ENCODE measurements at places on chromosomes 16 and 17. TPM values are rescaled to one million over a fixed set of nuclear protein-coding genes. Genes with fewer than 3 reads are reported as not detected.

Gene RNF40
- total RNA-seq, result 71.0 TPM

Gene TP53TG3
- total RNA-seq, result not detected

DNA sequence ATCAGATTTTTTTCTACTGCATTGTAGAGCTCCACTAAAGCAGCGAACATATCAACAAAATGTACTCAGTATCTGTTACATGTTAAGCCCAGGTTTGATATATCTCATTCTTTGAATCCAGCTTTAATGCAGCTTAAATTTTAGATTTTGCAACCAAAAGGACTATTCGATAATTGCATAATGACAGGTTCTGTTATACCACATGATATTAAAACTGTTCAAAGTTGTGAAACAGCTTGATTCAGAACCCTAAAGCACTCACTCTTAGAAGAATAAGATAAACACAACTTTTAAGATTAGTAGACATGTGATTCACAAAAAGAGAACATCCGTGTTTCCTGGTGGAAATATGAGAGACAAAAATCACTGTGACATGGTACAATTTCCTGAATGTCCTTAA is 427.9 kb downstream of the CDH11 start:
- no peak for DNase-seq

DNA sequence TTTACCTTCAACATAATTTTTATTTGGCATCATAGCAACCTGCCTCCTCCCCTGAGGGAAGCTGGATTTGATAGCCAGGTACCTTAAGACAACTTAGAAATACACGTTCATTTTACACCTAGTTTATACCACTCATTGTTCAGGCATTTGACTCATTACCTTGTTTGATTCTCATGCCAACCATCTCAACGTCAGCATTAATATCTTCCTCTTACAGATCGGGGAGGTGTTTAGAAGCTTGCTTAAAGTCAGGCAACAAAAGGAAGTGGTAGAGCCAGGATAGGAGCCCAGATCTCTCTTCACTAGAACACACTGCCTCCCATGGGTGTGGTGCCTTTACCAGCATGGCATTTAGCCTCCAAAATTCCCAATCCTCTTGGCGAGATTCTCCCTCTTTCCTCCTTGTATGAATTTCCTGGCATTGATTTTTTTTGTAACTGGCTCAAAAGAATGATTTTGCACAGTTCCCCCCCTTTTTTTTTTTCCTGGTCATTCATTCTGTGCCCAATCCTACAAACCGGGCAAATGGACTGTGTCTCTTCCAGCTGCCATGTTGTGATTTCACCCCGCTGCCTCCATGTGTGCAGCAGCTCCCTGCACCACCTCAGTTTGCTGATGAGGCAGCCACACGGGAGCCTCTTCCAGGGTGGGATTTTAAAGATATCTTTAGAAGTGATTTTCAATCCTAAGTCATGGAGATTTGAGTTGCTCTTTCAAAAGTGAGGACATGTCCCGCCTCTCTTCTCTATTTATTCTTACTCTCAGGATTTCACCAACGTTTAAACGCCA is 383.6 kb downstream of the UTP18 start:
- no peak for DNase-seq

Gene TPSD1
- total RNA-seq, result not detected

DNA sequence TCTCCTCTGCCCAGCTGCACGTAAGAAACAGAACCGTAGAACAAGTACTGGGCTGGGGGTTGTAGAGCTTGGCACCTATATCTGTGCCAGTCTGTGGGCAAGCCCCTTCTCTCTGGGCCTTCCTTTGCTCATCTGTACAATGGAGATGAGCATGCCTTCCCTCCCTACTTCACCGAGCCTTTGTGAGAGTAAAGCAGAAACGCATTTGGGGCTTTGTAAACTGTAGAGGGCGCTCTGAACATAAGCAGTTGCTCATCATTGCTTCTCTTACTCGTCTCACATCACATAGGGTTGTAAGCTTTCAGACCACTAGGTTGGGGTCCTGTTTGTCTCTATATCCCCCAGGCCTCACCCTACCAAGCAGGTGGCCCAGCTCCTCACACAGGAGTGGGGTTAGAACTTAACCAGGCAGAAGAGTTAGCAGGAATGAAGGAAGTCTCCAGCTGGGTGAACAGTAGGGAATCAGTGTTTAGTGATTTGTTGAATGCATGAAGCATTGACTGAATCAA is 15.1 kb downstream of the SAMD14 start:
- no peak for DNase-seq

DNA sequence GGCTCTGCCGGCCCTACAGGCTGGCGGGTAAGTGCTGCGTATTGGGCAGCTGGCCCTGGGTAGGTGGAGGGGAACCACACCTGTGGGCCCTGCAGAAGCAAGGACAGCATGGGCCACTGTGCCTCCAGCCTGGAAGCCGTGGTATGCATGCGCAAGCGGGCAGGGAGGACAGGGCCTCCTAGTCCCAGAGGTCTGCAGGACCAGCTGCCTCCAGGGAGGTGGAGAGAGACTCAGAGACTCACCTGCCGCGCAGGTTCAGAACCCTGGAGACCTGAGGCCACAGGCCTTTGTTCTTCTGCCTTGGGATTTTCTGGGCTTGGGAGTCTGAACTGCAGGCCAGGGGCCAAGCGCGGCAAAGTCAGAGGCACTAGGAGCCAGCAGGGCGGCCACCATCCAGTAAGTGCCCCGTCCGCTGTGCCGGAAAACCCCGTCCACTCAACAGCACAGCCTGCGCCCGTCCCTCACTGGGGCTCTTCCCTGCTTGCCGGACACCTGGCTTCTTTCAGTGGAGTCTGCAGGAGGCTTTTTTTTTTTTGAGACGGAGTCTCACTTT is 8.8 kb upstream of the RAB40C start:
- no peak for DNase-seq

Gene PPM1E
- 29.2 TPM for total RNA-seq

DNA sequence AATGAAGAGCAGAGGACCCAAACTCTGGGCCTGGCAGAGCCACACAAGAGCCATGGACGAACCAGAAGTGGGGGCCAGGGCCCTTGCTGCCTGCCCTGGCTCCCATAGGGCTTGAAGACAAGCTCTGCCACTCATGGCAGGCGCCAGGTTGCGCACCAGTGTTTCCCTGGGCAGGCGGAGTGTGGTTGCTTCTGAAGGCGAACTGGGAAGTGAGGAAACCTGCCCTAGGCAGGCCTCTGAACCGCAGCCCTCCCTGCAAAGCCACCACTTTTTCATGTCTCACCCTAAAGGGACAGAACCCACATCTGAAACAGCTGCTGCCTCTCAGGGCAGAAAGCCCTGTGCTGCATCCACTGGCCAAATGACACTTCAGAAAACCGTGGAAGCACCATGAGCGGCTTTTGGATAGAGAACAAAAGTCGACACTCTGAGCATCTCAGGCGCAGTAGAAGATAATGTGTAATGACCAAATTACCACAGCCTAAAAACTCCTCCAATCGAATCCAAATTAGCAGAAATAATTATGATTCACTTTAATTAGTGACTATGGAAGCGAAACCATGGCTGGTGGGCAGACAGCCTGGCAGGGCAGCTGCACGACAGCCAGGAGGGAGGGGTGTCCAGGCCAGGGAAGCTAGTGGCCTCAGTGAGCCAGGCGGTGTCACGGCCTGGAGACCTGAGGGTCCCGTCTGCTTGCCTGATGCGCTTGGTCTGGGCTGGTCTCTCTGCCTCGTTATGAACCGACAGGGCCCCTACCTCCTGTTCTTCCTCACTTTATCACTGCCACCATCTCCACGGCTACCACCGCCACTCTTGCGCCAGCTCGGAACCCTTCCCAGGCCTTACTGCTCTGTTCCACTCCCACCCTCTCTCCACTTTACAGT is 59.1 kb downstream of the PRMT7 start:
- no peak for DNase-seq

- no peak for DNase-seq
These were observed 1.0 kb upstream of the SLC38A8 start for GRCh38 chr16:84043486-84044117.

- no peak for DNase-seq
These were observed 8.4 kb upstream of the SPDYE4 start for GRCh38 chr17:8766731-8767130.

DNA sequence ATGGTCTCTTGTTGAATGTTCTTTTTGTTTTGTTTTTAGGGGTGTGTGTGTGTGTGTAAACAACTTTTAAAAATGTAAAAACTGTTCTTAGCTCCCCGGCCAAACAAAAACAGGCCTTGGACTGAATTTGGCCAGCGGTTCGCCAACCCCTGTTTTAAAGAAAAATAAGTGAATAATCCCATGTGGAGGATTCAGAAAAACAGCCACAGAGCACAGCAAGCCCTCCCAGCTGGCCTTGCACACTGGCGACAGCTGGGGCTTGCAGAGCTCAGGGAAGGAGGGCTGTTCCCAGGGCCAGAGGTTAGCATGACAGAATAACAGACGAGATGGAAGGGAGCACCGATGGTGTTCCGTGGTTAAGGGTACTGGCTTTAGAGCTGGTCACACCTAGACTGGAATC is 39.0 kb downstream of the EMP2 start:
- no peak for DNase-seq
